Lung (tissue), 17 donors: ENCODE measurements at places on chromosomes 11 and 22. TPM values are rescaled to one million over a fixed set of nuclear protein-coding genes. Genes with fewer than 3 reads are reported as not detected.

DNA sequence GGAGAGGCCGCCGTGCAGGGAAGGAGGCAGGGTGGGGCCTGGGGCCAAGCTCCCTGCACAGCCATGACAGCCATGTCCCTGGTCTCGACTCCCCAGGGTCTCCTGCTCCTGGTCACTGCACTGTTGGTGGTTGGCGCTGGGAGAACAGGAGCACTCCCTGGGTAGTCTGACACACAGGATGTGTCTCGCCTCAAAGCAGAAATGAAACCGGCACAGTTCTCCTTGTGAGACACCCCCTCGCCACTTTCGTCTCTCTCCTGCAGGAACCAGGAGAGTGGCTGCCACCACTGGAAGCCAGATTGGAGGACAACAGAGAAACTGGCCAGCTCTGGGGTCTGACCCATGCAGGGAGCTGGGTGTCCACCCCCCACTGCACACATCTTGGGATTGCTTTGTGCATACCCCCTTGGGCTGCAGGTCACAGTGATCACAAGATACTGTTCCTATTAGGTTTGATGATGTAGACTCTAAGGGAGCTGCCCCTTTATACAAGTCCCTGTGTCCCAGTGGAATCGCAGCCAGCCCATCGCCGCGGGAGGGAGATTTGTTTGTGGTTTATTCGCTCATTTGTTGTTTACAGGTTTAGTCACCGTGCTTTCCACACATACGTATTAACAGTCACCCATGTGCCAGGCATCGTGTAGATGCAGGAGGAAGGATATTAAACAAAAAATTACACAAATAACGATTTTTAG lies 27.0 kb upstream of the YWHAH start:
- no peak for DNase-seq
- H3K27ac ChIP-seq = peak overlapping the region; percentile 1
- H3K27me3 ChIP-seq = no peaks in the 10 kb centered on the region
- H3K4me3 ChIP-seq = no peak overlapping the region
- no peaks in the 10 kb centered on the region for H3K4me1 ChIP-seq
- no peaks in the 10 kb centered on the region for H3K36me3 ChIP-seq

DNA sequence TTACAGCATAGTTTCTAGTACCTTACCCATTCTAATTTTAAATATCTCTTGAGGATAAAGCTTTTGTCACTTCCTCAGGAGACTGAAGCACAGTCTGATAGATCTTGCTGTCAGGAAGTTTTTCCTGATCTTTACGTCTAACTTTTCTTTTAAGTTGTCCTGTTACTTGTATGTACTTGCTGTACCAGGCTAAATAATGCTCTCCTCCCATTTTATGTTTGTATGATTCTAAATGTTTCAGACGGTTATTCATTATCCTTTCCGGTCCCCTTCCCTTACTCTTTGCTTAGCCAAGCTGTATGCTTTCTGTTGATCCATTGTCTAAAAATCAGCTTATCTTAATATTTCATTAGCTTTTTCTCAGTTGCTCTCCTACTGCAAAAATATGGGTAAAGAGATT lies 6.0 kb downstream of the ARHGEF12 start:
- H3K36me3 ChIP-seq = no peaks in the 10 kb centered on the region
- no peak for DNase-seq
- H3K27me3 ChIP-seq = no peaks in the 10 kb centered on the region
- no peak overlapping the region for H3K27ac ChIP-seq

DNA sequence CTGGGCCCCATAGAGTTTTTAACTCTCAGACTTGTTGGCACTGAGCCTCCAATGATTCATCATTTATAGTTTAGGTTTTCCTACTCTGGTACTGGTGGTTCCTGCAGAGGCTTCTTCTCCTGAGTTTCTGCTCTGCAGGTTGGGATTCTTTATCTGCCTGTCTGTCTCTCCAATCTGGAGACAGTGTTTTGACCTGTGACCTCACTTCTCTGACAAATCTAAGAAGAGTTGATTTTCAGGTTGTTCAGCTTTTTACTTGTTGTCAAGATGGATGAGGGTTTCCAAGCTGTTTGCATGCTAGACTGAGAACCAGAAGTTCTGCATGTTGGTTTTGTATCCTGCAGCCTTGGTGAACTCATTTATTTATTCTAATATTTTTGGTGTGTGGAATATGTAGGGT lies 63.9 kb downstream of the JAM3 start:
- H3K4me1 ChIP-seq = no peaks in the 10 kb centered on the region
- H3K36me3 ChIP-seq = no peaks in the 10 kb centered on the region
- H3K27ac ChIP-seq = no peak overlapping the region
- no peak overlapping the region for H3K4me3 ChIP-seq

- H3K4me1 ChIP-seq = no peaks in the 10 kb centered on the region
- H3K4me3 ChIP-seq = no peak overlapping the region
- H3K27ac ChIP-seq = no peak overlapping the region
- no peaks in the 10 kb centered on the region for H3K36me3 ChIP-seq
- no peaks in the 10 kb centered on the region for H3K27me3 ChIP-seq
Observed at GRCh38 chr11:13054278-13054677, 45.2 kb downstream of the RASSF10 start.

- no peaks in the 10 kb centered on the region for H3K27me3 ChIP-seq
- no peak overlapping the region for H3K4me3 ChIP-seq
- peaks cover under 1% of the 10 kb centered on the region for H3K4me1 ChIP-seq
- peaks cover 8% of the 10 kb centered on the region for H3K36me3 ChIP-seq
Observed at GRCh38 chr11:4090258-4090657, 4.3 kb upstream of the RRM1 start.

- H3K4me3 ChIP-seq = no peak overlapping the region
- DNase-seq = peak; percentile 63
- no peaks in the 10 kb centered on the region for H3K27me3 ChIP-seq
- no peak overlapping the region for H3K27ac ChIP-seq
- H3K36me3 ChIP-seq = no peaks in the 10 kb centered on the region
- no peaks in the 10 kb centered on the region for H3K4me1 ChIP-seq
Observed at GRCh38 chr11:61477727-61478148, 30.8 kb upstream of the LRRC10B start.

- no peak overlapping the region for H3K27ac ChIP-seq
- no peaks in the 10 kb centered on the region for H3K36me3 ChIP-seq
- peak; percentile 1 for DNase-seq
- H3K27me3 ChIP-seq = no peaks in the 10 kb centered on the region
- no peaks in the 10 kb centered on the region for H3K4me1 ChIP-seq
Observed at GRCh38 chr11:29019960-29020683, 911.9 kb downstream of the METTL15 start.

SPI1 gene
- total RNA-seq = 27.6 TPM
